ENCODE measurements at places on chromosomes 16 and 17. TPM values are rescaled to one million over a fixed set of nuclear protein-coding genes. Genes with fewer than 3 reads are reported as not detected.

DNA sequence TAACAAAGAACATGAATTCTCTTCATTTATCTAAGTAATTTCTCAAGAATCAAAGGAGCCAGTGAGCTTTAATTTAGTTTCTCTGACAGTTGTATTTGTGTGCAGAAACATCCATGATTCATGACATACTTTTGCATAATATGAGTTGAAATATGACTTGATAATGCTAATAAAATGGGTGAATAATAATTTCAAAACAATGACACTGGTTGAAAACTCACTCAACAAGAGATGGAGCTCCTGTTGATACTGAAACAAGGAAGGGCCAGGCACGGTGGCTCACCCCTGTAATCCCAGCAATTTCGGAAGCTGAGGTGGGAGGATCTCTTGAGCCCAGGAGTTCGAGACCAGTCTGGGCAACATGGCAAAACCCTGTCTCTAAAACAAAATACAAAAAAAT lies 147.0 kb downstream of the MAP2K6 start:
- H3K27ac ChIP-seq = no peak overlapping the region
- H3K27me3 ChIP-seq = no peaks in the 10 kb centered on the region
- no peak for DNase-seq
- H3K4me1 ChIP-seq = no peaks in the 10 kb centered on the region
- no peak overlapping the region for H3K4me3 ChIP-seq

Gene CLN3
- 55.2 TPM for total RNA-seq

GRCh38 chr17:59963738-59964481 lies 630 bp downstream of the RNFT1 start:
- DNase-seq = no peak
- peak overlapping the region; percentile 83 for H3K27ac ChIP-seq
- H3K27me3 ChIP-seq = no peaks in the 10 kb centered on the region

Gene TVP23A
- total RNA-seq = 0.20 TPM

Gene TMEM97
- total RNA-seq = 4.1 TPM

DNA sequence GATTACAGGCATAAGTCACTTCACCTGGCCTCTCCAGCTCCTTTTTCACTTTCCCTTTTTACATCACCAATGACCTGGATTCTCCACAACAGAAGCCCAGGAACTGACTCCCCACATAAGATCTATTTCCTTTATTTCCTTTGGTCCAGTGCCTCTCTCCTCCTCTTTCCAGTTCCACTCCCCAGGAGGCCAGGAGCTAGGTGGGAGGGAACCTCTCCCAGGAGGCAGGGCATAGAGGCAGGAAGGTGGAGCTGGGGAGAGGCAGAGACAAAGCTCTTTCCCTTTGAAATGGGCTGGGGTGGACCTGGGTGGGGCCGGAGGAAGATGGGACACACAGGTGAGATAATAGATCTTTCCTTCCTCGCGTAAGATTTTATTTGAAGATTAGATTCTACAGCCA lies 318.3 kb upstream of the TNRC6C start:
- no peak for DNase-seq
- H3K27me3 ChIP-seq = peaks cover 2% of the 10 kb centered on the region
- H3K4me3 ChIP-seq = no peak overlapping the region
- H3K27ac ChIP-seq = no peak overlapping the region

Data from CD4-positive, CD25-positive, alpha-beta regulatory T cell (primary cell).